Right ventricle myocardium inferior (tissue), 1 donor: ENCODE measurements at places on chromosomes 1 and 21. TPM values are rescaled to one million over a fixed set of nuclear protein-coding genes. Genes with fewer than 3 reads are reported as not detected.

HTR6 gene
- total RNA-seq: not detected

ARHGEF16 gene
- total RNA-seq: 1.4 TPM

RBM11 gene
- 0.14 TPM for total RNA-seq

DNA sequence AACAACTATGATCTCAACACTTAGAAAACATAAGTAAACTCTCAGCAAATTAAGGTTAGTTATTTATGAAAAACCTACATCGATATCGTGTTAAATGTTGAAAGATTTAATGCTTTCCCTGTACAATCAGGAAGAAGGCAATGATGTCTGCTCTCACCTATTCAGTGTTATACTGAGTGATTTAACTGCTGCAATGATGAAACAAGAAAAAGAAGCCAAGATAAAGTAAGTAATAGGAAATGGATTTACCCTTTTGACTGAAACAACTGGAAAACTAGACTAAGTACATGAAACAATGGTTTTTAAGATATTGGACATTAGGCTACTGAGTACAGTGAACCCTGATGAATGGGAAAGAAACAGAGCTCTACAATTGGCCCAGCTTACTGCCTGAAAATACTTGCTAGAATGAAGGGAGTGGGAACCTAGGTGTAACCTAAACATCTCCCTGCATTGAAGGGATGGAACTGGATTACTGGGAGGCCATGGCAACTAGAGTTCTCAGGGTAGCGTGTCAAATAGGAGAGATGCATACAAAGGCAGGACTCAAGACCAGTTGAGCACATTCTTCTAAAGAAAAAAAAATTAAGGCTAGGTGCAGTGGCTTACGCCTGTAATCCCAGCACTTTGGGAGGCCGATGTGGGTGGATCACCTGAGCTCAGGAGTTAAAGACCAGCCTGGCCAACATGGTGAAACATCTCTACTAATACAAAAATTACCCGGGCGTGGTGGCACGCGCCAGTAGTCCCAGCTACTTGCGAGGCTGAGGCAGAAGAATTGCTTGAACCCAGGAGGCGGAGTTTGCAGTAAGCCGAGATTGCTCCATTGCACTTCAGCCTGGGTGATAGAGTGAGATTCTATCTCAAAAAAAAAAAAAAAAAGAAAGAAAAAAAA is 37.3 kb downstream of the SNRPE start:
- no peak for DNase-seq

DNA sequence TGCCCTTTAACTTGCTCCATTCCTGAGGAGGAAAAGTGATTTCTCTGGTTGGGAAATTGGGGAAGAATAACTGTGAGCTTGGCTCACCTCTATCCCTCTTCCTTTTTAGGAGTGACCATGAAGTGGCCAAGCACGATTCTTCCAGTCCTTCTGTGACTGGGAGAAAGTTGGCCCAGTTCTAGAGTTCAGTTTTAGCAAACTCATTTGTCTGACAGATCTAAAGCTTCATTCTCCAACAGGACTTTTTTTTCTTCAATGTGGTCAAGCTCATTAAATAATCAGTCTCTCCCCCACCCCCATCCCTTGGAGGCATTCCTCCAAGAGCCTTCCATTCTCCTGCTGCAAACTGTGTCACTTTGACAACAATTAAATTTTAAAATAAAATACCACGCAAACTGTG is 6.4 kb upstream of the AGL start:
- DNase-seq: no peak

DNA sequence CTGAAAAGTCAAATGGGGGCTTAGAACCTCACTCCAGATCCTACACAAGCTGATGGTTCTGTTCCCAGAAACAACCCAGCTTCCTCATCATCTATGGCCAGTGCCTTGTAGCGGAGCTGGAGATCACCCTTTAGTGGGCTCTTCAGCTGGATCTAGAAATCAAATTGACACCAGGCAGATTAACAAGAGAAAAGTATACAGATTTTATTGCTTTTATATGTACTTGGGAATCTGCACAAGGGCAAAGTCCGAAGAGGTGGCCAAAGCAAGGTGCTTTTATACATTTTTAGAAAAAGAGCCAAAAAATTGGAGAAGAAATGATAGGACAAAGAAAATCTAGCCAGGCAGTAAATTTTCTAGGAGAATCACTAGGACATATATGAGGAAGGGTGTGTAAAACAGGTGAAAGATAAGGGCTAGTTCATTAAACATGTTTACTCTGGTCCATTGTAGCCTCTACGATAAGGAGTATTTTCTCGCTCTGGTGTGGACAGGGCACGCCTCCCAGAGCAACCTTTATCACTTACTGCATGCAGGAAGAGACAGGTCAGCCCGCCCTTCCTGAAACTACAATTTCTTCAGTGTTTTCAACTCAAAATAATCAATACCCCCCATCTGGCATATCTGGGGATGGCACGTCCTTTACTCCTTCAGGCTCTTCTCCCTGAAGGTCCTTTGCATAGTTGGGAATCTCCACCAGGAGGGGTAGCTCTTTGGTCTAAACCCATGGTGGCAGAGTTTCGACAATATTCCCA is 14.0 kb upstream of the LGALS8 start:
- no peak for DNase-seq
